Left hindlimb (tissue), 1 donor: ENCODE measurements at places on chromosomes 12 and 14.

- no peak for DNase-seq
These were observed 33.7 kb downstream of the SLC24A4 start for GRCh38 chr14:92356677-92357076.

DNA sequence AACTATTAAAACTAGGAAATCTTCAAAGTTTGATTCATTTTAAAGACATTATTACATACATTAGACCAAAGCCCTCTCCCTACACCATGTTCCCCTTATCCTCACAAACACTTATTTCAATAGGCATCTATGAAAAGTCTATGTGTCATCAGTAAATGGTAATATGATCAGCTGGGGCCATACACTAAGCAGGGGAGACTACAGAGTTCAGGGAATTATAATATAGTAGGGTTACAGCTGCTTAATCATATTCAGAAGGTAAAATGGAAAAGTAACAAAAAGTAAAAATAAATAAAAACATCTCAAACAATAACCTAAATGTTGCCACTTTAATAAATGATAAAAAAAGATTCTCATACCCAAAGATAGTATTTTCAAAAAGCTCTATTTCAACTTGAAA, 29.1 kb downstream of the PAWR start:
- DNase-seq: no peak

GRCh38 chr12:130619385-130620001, 96.6 kb downstream of the RIMBP2 start:
- DNase-seq: no peak

- DNase-seq: no peak
These were observed 483.5 kb downstream of the ATP23 start for GRCh38 chr12:58424735-58425392.

DNA sequence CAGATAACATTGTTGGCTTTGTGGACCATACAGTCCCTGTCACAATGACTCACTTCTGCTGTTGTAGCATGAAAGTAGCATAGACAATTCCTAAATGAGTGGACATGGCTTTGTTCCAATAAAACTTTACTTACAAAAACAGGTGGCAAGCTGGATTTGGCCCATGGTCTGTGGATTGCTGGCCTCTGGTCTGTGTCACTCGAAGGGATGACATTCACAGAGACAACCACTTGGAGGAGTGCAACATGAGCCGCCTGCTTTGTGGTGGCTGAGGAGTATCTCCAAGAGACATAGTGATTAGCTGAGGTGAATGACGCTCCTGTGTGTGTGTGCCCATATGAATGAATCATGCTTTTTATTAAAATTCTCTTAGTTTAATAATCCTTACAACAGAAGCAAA, 81.3 kb upstream of the NRXN3 start:
- no peak for DNase-seq

DNA sequence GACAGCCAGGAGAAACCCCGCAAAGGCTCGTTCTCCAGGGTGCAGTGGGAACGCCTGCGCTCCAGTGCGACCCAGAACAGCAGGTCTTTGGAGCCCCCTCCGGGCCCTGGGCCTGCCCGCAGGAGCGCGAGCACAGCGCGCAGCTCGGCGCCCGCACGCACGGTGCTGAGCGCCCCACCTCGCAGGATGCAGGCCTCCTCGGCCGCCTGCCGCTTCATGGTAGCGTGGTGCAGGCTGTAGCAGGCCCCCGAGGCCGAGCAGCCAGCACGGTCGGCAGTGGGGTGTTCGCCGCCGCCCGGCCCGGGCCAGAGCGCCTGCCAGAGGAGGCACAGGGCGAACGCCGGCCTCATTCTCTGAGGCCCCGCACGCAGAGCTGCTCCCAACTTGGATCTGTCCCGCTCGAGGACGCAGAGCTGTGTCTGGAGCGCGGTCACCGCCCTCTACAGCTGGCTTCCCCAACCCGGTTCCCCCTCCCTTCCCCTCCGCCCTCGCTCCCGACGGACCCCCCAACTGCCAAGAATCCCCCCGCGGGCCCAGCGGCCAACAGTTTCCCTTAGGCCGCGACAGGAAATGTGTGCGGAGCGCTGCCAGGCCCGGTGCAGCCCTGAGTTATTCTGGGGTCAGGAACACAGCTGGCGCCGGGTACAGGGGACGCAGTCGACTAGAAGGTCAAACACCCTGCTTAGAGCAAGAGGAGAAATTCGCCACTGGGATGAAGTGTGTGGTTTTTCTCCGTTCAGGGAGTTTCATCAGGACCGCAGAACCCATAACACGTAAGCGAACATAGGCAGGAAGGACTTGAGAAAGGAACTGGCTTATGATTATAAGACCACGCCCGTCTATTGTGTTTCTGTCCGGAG, at the start of gene CLEC14A:
Gene CLEC14A, minus strand, starts transcription at position 421 of the 860 bp plus-strand sequence. Its CDS starts 71 bp downstream, at position 350.
- DNase-seq: peak; percentile 80

- DNase-seq: no peak
These were observed 1.1 kb downstream of the TDG start for GRCh38 chr12:103966736-103967135.

GRCh38 chr14:77607741-77608302, 8.6 kb downstream of the SPTLC2 start:
- DNase-seq: no peak

GRCh38 chr14:83294941-83295340, 1761.3 kb upstream of the SEL1L start:
- DNase-seq: no peak

DNA sequence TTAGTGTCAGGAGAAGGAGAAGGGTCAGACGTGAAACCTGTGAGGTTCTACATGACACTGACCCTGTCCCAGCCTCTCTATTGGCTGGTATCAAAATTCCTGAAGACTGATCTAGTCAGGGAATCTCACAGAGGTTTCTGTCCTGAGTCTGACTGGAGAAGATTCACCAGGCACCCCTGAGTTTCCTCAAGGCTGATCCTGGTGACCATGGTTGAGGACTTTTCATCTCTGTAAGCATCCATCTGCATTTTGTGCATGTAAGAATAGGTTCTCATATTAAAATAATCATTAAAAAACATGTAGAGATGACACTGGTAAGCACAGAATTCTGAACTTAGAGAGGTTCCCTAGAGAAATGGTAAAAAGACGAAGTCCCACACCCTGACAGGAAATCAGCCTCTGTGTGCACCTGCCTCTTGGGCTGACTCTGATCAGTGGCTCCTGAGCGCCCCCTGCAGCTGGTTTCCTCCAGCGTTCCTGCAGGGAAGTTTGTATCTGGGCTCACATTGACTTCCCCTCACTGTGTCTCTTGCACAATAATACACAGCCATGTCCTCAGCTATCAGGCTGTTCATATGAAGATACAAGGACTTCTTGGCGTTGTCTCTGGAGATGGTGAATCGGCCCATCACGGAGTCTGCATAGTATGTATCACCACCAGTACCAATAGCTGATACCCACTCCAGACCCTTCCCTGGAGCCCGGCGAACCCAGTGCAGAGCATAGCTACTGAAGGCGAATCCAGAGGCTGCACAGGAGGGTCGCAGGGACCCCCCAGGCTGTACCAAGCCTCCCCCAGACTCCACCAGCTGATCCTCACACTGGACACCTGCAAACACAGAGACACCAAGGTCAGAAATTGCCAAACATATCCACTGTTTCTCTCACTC, 991.9 kb downstream of the TMEM121 start:
- DNase-seq: no peak

DNA sequence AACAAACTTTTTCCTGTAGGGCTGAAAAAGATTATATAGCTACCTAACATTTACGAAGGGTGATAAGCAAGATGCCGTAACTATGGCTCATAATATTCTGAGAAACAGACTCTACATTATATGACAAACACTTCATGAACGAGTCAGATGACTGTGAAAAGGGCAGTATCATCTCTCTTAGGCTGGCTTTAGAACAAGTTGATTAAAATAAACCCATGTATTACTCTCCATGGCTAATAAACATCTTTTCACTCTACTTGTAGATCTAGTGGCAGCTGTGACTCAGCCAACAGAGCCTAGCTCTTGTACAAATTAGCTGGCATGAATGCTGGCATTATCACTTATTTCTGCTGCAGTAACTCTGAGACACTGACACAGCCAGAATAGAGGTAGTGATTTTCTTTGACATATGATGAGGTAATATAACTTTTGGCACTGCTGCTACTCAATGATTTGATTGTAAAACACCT, 47.1 kb downstream of the SLC2A13 start:
- DNase-seq: no peak
